ENCODE measurements at places on chromosomes 16 and 17.

- DNase-seq: no peak
These were observed 52.1 kb upstream of the CNEP1R1 start for GRCh38 chr16:49972961-49973360.

GRCh38 chr17:47219621-47220475 is 10.7 kb downstream of the MYL4 start:
- DNase-seq: no peak

- no peak for DNase-seq
These were observed 16.4 kb downstream of the FAM20A start for GRCh38 chr17:68584581-68585303.

DNA sequence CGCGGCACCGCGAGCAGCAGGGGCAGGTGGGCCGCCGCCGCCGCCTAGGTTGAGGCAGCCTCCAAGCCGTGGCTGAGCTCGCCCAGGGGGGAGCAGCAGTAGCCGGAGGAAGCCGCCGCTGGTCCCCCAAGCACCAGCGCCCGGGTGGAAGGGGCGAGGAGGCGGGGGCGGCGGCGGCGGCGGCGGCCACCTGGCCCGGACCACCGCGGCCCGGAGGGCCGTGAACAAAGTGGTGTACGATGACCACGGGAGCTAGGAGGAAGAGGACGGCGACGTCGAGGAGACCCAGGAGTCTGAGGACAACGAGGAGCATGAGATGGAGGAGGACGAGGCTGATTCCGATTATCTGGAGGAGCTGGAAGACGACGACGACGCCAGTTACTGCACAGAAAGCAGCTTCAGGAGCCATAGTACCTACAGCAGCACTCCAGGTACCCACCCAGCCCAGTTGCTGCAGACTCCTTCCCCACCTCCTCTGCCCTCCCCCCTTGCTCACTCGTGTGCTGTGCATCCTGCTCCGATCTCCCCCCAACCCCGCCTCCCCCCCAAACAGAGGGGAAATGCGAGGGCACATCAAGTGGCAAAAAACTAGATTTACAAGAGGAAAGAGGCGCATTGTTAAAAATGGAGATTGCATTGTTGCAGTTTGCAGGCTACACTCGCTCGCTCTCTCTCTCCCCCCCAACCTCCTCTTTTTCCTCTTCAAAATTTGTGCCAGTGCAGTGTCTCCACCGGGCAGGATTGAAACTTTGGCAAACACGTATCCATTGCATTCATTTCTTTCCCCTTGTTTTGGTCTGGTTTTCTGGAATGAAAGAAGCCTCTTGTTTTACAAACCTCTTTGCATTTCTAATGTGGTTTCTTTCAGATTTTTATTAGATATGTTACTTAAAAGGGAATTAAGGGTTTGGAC is 41.8 kb upstream of the AMZ2 start:
- DNase-seq: no peak

DNA sequence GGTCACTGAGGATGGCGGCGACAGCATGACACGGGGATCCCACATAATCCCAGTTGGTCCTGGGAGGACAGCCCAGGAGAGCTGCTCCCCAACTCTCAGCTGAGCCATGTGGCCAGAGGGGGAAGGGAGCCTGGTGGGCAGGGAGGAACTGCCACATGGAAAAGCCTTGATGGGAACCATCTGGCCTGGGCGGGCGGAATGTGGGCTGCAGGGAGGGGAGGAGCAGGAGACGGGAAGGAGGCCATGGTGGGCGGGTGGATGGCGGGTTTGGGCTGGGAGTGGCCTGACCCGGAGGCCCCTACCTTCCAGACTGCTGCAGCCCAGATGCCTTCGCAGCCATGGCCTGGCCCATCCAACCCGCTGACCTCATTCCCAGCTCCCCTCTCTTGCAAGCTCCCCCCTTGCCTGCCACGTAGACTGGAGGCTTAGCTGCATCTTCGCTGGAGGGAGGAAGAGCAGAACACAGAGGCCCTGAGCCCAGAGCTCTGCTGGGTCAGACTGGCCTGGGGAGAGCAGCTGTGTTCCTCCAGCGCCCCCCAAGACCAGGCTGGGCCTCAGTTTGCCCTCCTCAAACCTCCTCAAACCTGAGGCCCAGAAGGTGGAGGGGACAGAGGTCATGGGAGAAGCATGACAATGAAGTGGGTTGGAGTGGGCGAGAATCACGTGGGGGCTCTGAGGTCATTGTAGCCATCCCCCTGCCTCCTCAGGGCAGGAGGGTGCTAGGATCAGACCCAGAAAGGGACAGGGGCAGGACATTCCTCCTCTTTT is 8.2 kb upstream of the COL1A1 start:
- DNase-seq: no peak

DNA sequence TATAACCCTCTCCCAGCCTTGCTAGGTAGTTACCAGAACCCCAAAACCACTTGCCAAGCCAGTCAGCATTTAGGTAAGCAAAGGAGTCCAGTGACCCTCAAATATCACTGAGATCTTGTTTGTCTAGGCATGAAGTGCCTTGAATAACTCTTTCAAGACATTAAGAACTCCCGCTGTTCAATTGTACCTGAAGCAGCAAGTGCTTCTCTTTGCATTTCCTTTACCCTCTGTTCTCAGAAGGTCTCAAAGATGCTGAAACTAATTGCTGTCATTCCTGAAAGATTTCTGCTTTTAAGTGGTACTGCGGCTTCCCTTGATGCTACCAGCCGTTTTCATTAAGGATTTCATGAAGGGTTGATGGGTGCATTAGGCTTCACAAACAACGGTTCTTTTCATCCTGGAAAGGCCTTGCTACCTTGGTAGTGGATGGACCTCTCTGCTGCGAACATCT is 142.7 kb downstream of the PITPNC1 start:
- no peak for DNase-seq

- no peak for DNase-seq
These were observed 69.8 kb upstream of the METRNL start for GRCh38 chr17:83009414-83010205.

DNA sequence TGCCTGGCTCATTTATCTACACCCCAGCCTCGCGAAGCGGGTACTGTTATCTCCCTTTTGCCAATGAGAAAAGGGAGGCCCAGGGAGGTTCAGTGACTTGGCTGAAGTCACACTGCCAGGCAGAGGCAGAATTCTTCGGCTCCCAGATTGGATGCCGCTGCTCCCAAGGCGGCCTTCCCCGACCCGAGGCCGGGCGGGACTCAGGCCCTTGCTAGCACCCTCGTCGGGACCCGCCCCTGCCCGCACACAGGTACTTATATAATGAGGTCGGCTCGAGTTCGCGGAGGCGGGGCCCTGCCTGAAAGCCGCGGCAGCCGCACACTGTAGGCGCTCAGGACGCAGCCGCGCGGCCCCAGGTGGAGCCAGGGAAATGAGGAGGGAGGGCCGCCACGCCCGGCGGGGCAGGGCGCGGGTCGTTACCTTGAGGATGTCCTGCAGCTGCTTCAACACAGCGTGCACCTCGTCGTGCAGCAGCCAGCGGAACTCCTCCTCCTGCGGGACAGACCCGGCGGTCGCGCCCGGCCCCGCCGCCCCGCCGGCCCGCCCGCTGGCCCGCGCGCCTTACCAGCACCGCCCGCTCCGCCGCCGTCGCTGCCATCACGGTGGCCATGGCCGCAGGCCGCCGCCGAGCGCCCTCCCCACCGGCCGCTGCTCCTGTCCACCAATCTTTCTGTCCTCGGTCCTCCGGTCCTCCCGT is at the start of gene ROGDI:
Gene ROGDI, minus strand, starts transcription at position 672 of the 697 bp plus-strand sequence. Its CDS starts 62 bp downstream, at position 610.
- DNase-seq: peak; percentile 65

DNA sequence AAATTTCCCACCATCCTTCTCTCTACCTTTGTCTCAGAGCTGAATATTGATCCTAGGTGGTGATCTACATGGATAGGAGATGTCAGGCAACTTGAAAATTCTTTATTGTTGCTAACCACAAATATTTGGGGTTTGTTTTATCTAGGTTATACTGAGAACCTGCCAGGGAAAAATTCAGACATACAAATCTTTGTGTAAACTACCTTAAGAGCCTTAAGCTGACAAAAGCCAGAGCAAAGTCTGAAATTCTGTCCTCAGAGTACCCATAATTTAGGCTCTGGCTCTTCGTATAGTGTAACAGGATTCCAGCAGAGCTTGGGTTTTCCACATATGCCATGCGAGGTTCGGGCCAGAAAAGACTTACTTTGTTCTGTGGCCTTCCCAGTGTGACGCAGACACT is 406.7 kb upstream of the MAF start:
- DNase-seq: no peak

- no peak for DNase-seq
These were observed 18.3 kb upstream of the ZFPM1 start for GRCh38 chr16:88434746-88435145.

DNA sequence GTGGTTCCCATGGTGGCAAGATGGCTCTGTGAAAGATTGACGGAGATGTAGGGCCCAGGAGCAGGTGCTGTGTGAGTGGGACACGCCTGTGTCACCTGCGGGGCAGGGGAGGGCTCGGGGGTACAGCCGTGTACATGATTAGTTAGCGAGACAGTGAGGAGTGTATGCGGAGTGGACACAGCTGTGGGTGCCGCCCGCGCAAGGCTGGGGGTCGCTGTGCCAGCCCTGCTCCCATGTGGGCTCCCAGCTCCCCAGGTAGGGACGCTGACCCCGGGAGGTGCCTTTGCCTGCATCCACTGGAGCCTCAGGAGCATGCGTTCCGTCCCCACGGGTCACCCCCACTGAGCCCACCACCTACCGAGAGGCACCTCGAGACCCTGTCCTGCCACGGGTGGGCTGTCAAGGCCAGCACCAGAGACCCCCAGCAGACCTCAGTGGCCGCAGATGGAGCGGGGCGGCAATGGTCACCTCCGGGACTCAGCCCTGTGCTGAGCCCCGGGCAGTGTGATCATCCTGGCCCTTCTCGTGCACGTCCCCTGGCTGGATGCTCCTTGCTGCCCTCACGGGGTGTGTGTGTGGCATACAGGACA is 7.4 kb downstream of the CAPN15 start:
- DNase-seq: no peak

GRCh38 chr16:79717333-79718137 is 117.0 kb upstream of the MAF start:
- DNase-seq: no peak

- DNase-seq: no peak
These were observed 101.6 kb upstream of the CES5A start for GRCh38 chr16:55976815-55977214.

DNA sequence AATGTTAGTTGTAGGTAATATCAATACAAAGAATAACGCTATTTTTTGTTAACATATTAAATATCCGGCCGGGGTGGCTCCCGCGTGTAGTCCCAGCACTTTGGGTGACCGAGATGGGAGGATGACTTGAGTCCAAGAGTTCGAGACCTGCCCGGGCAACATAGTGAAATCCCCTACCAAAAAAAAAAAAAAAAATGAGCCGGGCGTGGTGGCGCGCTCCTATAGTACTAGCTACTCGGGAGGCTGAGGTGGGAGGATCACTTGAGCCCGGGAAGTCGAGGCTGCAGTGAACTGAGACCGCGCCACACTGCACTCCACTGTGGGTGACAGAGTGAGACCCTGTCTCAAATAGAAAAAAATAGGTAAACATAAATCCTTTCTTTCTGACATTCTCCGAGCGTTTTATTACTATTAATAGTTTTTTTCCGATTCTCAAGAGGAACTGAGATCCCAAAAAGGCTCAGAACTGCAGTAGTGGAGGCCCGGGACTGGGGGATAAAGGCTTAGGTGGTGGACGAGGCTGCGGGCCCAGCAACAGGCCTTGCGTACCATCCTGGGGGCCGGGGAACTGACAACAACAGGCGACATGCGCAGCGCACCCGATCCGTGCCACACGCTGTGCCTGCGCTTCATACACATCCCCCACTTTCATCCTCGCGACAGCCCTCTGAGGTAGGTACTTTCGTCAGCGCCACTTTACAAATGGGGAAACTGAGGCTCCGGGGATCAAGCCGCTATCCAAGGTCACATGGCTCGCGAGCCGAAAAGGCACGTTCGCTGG is 919 bp downstream of the N4BP1 start:
- DNase-seq: no peak

- DNase-seq: no peak
These were observed 698.2 kb downstream of the MAF start for GRCh38 chr16:78902321-78902720.

Measured in hematopoietic multipotent progenitor cell (in vitro differentiated cells).